Sigmoid colon (tissue), 7 donors: ENCODE measurements at places on chromosomes 7 and 10. TPM values are rescaled to one million over a fixed set of nuclear protein-coding genes. Genes with fewer than 3 reads are reported as not detected.

The SGMS1 gene
- 3.6 TPM for polyA plus RNA-seq

DNA sequence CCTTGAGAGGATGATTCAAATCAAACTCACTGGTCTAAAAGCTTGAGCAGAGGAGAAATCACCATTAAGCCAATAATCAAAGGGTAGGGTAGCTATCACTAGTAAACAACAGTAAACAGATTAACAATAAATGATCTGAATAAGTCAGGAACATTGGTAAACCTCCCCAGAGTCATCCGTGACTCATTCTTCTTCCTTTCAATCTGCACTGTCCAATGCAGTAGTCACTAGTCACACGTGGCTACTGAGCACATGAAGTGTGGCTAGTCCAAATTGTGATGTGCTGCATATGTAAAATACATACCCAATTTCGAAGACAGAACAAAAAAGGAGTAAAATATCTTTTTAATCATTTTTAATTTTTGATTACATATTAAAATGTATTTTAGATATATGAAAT, 64.0 kb downstream of the ERCC6 start:
- no peaks in the 10 kb centered on the region for H3K4me1 ChIP-seq
- peaks cover 12% of the 10 kb centered on the region for H3K36me3 ChIP-seq
- no peak overlapping the region for H3K4me3 ChIP-seq
- H3K27me3 ChIP-seq, result no peaks in the 10 kb centered on the region
- DNase-seq, result no peak
- H3K27ac ChIP-seq, result no peak overlapping the region

DNA sequence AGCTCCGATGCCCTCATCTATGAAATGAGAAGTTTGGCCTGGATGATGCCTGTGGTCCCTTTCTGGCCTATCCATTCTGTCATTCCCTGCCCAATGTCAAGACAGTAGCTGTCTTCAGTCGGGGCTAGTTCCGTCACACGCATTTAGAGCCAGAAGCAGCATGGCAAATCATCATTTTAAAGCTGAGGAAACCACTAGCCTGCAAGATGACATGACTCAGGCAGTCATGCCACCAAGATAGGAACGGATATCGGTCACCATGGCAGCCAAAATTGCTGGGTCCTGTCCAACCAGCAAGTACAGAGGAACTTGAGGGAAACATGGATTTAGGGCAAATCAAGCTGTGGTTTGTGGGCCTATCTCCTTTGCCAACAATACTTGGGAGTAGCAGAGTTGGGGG, 64.5 kb upstream of the MRLN start:
- DNase-seq, result no peak
- H3K4me3 ChIP-seq, result no peak overlapping the region
- H3K27ac ChIP-seq, result no peak overlapping the region
- H3K36me3 ChIP-seq, result peaks cover 14% of the 10 kb centered on the region
- H3K27me3 ChIP-seq, result no peaks in the 10 kb centered on the region
- H3K4me1 ChIP-seq, result peaks cover 5% of the 10 kb centered on the region

GRCh38 chr7:130875265-130875741, 141.3 kb upstream of the KLF14 start:
- no peak for DNase-seq
- peaks cover 25% of the 10 kb centered on the region for H3K4me1 ChIP-seq
- peaks cover 14% of the 10 kb centered on the region for H3K36me3 ChIP-seq
